ENCODE measurements at places on chromosomes 11 and 22.

- DNase-seq, result peak; percentile 60
Observed at GRCh38 chr11:65867284-65868071, 5.1 kb downstream of the EFEMP2 start.

DNA sequence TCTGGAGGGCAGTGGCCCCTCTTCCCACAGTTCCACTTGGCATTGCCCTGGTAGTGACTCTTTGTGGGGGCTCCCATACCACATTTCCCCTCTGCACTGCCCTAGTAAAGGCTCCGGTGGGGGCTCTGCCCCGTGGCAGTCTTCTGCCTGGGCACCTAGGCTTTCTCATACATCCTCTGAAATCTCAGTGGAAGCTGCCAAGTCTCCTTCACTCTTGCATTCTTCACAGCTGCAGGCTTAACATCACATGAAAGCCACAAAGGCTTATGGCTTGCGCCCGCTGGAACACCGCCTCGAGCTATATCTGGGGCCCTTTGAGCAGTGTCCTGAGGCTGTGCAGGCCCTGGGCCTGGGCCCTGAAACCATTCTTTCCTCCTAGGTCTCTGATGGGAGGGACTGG lies 25.3 kb downstream of the PLEKHB1 start:
- no peak for DNase-seq

DNA sequence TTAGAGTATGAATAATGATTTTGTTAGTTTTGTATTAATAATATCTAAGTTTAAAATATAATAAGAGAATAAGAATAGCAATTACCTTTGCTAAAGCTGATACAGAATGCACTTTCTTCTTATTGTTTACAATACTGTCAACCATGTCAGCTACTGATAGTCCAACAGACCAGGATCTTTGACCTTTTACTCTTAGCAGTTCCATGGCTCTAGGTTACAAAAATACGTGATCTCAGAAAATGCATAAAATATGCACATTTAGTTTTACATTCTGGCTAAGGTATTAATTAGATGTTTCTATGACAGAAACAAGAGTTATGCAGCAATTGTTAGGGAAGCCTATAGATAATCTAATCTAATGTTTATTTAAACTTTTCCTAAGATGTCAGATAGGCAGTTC lies 7.5 kb upstream of the TSG101 start:
- no peak for DNase-seq

GRCh38 chr22:24162436-24162835 lies 18.9 kb upstream of the SUSD2 start:
- DNase-seq, result no peak
